ENCODE measurements at places on chromosomes 2 and 18.
A peak's percentile ranks its signal among the peaks of the same experiment; 100 is the strongest.

DNA sequence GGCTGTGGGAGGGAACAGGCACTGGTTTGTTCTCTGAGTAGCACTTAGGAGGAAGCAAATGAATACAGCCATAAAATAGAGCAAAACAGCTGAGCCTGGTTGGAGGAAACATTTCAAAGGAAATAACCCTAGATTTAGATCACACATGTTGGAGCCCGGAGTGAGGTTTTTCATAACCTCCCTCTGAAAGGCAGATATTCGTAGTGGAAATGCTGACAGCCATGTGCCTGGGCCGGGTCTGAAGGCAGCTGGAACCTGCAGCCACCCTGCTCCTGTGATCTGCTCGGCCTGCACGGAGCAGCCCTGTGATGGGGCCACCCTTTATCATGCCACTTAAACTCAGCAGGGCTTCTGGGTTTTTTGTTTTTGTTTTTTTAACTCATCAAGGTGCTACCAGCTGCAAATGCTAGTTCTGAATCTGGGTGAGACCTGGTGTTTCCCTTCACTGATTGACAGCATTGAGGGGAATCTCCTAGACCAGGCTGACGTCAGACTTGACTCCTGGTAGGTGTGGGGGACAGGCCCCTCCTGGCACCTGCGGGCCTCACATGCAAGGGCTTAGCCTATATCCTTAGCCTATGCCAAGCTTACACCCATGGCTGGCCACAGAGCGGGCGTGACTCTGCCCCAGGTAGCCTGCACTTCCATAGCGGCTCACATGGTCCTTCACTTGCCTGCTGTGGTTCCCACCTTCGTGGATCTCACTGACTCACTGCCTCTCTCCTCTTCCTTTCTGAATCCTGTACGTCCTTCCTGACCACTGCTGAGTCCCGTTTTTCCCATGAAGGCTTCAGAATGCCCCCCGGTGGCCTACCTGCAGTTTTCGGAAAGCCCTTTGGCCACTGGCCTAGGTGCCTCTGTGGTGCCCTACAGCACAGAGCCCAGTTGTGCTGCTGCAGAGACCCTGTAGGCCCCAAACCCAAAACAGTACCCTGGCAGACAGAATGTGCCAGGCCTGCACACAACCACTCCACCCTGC lies 217.3 kb downstream of the SEPTIN10 start:
- no peak for DNase-seq

- no peak for DNase-seq
These were observed 2.8 kb upstream of the RESP18 start for GRCh38 chr2:219335373-219335786.

DNA sequence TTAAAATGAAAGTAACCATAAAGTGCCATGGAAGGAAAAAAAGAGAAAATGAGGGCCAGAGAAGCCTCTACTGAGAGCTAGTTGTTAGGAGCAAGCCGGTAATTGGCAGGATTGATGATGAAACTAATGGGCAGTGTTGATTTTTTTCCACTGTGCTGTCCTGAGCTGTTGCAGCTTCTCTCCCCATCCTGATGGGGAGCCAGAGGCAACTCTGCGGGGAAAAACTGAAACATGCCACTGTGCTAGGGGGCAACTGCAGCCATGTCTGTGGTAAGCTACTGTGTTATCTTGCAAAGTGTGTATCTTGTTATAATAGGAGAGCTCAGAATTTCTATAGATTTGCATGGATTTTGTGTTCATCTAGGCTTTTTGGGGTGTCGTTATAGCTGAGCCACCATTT lies 487.9 kb downstream of the STK39 start:
- DNase-seq = no peak

DNA sequence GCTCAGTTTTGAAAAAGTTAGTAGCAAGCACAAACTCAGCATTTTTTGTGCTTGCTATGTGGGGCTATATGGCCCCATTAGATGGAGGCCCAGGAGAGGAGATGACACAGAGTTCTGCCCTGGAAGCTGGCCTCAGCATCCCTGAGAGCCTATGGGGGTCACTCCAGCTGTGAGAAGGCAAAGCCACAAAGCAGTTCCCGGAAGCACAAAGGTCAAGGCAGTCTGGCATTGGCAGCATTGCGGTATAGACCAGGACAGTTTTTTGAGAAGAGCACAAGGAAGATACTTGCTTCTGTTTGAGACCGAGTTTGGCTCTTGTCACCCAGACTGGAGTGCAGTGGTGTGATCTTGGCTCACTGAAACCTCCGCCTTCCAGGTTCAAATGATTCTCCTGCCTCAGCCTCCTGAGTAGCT lies 7.5 kb upstream of the ITPRIPL1 start:
- DNase-seq = no peak

DNA sequence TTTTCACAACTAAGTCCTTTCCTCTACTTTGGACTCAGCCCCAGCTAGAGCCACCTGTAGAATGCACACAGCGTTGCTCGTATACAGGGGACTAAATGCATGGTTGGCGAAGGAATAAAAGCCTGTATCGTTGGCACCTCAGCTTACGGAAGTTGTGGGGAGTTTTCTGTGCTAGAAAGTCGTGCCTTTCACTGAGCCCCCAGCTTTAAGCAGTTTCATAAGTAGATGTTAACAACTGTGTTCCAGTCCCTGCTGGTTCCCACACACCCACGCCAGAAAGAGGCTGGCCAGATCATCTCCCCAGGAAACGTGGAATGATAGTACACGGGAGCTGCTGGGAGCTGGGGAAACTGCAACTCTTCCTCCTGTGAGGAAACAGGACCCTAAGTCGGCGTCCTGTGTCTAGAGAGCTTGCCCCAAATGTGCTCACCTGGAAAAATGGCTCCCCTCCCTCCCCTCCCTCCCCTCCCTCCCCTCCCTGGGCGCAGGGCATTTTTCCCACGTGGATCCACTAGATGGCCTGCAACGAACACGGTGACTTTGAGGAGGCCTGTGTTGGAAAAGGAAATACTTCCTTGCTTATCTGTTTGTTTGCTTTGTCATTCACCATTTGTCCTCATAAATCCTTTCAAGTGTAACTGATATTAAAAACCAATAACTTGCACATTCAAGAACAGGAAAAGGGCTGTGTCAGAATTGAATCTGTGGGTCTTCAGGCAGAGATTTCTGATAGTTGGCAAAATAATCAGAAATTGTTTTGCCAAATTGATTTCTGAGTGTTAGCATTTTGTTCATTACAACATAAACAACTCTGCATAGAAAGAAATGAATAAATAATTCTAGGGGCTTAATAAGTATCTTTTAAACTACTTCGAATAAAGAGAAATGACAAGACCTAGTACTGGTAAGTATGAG lies 43.9 kb upstream of the RFX8 start:
- DNase-seq = no peak

DNA sequence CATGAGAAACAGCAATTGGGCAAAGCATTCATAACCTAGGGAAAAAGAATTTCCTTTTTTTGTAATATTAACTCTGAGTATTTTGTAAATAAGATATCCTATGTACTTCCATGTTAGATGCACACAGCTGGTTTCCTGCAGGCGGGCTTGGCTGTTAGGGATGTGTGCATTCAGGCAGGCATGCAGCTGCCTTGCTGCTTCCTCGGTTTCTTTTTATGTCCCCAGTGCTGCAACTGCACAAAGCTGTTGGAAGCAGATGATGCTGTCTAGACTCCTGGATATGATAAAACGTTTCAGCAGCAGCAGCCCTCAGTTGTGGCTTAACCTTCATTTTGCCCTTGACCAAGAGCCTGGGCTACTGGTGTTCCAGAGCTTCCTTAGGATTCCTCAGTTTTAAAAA lies 89.4 kb upstream of the EML6 start:
- DNase-seq = no peak

GRCh38 chr2:215796140-215796855 lies 217.1 kb downstream of the MREG start:
- DNase-seq = no peak

DNA sequence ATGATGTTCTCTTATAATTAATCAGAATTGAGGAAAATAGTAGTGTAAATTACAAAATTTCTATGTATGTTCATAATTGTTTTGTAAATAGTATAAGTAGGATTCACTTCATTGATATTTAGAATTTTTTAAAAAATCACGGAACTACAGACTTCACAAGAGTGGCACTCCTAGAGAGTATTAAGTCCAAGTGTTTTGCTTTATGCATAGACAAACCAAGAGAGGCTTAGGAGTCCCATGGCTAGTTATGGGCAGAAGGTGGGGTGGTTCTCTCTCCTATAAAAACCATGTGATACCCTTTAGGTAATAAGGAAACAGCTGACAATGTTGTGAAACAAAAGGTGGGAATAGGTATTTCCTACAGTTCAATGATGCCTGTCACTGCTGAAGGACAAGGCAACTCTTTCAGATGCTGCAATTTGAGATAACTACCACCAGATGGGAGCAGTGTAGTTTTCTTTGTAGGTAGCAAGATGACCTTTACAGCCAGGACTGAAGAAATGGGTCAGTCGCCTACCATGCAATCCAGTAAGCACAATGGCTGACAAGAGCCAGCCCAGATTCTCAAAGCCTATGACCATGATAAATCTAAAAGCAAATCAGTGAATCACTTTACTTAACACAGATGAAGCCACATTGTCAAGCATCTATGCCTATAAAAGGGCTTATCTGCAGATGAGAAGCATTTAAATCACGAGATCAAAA lies 83.9 kb downstream of the AAK1 start:
- DNase-seq = peak; percentile 48

DNA sequence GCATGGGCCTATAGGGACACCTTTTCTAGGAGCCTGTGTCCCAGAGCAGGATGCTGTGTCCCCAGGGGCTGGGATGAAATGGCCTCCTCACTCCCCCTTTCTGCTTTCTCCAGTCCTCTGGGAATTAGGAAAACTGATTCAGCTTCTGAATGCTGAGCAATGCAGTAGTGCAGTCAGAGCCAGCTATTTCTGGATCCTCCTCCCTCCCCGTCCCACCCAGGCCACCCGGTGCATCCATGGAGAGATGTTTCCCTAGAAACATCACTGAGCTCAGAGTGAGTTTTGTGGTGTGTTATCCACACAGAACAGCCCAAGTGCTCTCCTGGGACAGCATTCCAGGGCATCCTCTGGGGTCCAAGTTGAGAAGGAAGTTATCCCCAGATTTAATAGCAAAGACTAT lies 125.5 kb downstream of the LOXHD1 start:
- DNase-seq = no peak

DNA sequence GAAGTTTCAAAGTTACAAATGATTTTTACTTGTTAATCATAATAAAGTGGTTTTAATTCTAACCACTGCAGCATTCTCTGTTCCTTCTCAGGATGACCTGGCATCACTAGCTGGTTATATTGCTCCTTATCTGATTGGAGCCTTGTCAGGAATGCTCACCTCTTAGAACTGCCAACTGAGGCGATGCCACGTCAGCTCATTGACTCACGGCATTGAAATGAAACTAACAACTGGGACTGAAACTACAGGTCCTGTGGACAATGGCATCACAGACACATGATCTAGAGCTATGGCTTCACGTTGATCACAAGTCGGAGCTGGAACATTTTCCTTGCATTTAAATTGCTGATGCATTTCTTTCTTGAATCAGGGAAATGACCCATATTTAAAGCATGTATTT lies 54.9 kb upstream of the MAP2 start:
- no peak for DNase-seq

DNA sequence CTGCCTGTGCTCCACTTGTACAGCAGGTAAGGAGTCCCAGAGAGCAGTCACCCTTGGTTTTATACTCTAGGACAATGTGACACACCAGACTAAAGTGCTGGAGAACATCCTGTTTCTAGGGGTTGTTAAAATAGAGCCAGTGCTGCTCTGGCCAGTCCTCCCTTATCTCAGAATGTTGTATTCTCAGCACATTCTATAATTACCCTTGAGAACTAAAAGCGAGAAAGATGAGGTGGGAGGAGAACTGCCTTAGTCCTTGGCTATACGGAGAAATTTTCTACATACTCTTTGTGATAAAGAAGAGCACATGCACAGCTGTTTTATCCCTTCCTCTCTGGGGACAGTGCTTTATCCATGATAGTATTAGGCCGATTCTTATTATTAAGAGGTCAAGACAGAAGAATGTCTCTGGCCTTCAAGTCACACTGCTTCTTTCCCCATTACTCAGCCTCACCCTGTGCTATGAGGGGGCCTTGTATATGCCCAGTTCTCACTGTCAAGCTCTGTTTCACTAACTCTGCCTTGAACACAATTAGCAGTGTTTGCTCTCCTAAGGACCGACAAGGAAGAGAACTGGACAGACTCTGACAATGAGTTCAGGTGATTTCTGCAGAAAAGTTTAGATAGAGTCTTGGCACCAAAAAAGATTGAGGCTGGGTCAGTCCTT lies 385.8 kb downstream of the TRIB2 start:
- DNase-seq = no peak

DNA sequence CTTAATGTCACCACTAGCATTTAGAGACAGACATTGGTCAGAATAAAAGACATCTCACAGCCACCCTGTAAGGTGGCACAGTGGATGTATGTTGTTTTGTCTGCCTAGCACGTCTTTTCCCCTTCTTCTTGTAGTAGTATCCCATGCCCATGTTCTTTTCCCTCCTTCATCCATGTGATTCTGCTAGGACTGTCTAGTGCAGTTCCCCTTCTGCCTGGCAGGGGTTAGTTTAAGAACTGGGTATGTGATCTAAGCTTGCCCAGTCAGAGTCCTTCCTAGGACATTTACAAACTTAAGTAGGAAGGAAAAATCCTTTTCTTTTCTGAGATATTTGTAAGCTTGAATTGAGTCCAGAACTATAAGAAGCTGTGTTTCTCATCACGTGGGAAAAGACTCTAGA lies 172.3 kb downstream of the BABAM2 start:
- DNase-seq = no peak

GRCh38 chr18:3265564-3266033 lies 3.7 kb downstream of the MYL12B start:
- no peak for DNase-seq

- DNase-seq = no peak
These were observed 45.5 kb upstream of the LDAH start for GRCh38 chr2:20868377-20868776.

DNA sequence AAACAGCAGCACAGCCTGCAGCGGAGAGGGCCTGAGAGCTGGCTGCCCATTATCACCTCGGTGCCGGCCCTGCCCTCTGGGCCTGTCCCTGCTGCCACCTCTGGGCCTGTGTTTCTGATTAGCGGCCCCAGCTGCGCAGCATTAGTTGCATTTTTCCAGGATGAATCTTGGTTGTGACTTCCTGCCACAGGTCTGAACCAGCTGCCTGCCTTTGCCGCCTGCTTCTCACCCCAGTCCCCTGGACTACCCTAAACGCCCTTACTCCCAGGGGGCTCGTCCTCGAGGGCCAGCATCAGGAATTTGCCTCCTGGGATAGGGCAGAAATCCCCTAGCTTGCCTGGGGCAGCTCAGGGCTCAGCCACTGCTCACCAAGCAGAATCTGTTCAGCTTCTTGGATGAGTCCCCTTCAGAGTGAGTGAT lies 342.8 kb downstream of the DYSF start:
- no peak for DNase-seq

- DNase-seq = no peak
These were observed 931.0 kb upstream of the LRRTM1 start for GRCh38 chr2:81235601-81236000.

Measured in stimulated activated naive CD4-positive, alpha-beta T cell (primary cell).